Fibroblast of the conjunctiva (primary cell): ENCODE measurements at places on chromosomes 6 and 20.

DNA sequence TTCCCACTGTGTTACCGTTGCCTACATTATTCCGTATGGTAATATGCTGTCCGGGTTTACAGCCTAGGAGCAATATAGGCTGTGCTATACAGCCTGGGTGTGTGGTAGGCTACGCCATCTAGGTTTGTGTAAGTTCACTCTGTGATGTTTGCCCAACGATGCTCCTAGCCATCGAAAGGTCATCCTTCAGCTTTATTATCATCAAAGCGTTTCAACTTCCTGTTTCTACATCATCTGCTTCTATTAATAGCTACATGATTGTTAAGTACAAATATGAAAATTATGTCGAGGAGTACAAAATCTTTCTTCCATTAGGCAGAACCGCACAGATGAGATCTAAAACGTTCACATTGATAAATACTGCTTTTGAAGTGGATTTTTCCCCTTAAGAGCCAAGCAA is 69.9 kb downstream of the PPP1R14C start:
- no peak for DNase-seq

DNA sequence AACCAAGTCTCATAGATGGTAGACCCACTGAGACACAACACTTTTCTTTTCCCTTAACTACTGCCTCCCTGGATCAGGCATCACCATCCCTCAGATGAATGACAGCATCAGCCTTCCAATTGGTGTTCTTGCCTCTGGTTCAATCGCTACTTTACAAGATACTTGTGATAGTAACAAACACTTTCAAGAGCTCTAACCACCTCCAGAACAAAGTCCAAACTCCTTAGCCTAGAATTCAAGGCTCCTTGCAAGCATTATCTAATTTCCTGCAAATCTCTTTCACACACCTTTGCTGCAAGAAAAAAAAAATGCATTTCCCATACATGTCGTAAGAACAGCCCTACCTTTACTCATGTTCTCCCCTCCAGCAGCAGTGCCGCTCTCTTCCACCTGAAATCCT is 33.1 kb downstream of the RALGAPA2 start:
- no peak for DNase-seq

DNA sequence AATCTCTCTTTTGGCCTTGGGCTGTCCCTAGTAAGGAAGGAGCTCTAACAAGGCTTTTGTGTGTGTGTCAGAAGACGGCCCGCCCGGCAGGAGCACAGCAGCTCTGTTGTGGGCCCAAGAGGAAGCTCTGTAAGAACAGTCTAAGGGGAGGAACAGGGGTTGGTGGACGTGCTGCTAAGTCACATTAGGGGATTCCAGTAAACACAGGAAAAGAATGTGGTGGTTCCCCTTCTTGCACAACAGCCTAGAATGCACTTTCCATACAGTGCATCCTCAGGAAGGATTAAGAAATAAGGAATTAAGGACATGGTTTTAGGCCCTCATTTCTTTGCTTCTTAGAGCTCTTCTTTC is 114.5 kb downstream of the RNF144B start:
- DNase-seq, result peak; percentile 39

DNA sequence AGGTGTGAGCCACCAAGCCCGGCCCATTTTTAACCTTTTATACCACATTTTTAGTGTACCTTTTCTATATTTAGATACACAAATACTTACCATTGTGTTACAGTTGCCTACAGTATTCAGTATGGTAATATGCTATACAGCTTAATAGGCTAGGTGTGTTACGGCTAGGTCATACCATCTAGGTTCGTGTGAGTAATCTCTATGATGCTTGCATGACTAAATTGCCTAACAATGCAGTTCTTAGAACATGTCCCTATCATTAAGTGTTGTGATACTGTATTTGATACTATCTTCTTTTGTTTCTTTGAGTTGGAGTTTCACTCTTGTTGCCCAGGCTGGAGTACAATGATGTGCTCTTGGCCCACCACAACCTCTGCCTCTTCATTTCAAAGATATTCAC is 387.7 kb upstream of the SASH1 start:
- DNase-seq, result no peak

DNA sequence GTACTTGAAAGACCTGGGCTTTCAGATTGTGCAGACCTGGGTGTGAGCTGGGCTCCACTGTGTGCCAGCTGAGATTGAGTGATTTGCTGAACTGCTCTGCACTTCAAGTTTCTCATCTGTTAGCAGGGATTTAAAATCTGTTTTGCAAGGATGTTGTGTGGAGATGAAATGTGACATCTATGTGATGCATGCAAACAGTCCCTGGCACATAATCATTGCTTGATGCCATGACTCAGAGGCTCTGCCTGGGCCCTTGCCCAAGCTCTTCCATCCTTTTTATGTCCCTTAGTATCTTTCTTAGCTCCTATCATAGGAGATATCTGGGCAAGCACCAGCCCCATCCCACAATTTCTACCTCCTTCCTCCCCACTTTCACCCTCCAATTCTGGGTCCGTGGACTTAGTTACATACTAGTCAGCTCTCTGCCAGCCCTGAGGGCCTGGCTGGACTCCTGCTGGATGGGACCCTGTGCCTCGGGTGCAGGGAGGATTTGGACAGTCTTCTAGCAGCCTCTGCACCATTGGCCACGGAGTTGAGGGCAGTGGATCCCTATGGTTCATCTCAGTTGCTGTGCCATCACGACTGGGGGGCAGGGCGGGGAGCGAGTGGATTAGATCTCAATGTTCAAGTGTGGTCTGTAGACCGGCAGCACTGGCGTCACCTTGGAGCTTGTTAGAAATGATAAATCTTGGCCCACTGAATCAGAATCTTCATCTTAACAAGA is 103.6 kb downstream of the MAP3K7 start:
- DNase-seq, result no peak

DNA sequence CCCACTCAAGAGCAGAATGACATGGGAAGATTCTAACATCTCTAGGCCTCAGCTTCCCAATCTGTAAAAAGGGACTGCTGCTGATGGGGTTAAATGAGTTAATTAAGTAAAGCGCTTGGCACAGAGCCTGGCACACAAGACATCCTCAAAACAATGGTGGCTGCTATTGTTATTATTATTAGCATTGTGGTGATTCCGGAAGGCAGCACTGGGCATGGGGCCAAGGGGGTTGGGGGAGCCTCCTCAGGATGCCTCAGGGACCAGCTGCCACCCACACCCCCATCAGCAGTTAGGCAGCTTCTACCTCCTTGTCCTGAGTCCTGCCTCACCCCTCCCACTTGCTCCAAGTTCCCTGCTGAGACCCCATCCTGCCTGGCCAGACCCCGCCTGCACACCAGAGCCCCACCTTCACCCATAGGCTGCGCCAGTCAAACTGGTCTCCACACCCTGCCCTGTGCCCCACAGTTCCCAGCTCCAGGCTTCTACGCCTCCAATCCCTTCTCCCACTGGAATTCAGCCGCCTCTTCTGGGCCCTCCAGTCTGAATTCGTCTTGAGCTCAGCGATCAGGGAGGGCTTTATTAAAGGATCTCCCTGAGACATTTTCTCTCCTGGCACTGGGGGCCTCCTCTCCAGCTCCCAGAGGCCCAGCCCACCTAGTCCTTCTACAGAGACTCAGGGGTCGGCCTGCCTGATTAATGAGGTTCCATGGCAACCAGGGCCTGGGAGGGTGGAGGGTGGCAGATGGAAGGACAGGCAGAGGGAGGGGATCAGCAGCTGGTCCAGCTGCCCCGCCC is 1.5 kb downstream of the E2F1 start:
- no peak for DNase-seq

DNA sequence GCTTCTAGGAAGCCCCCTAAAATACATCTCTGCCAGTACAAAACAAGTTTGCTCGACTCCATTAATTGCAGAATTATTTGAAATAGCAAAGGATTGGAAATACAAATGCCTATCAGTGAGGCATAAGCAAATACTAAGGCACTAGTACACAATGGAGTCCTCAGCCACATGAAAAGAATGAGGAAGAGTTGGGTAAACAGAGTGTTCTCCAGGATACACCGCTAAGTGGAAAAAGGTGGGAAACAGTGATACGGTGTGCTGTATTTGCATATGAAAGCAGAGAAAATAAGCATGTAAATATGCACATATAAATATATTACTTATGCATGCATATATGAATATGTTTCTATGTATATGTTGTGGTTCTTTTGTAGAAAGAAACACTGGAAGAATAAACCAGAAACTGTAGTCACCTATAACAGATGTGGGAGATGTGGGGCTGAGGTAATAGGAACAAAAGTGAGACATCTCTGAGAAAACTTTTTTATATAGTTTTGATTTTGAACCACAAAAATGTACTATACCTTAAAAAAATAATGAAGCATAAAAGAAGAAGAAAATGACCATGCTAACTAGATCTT is 143.4 kb upstream of the MYLIP start:
- no peak for DNase-seq

- DNase-seq, result no peak
These were observed 598.9 kb downstream of the RFPL4B start for GRCh38 chr6:112946051-112946450.

DNA sequence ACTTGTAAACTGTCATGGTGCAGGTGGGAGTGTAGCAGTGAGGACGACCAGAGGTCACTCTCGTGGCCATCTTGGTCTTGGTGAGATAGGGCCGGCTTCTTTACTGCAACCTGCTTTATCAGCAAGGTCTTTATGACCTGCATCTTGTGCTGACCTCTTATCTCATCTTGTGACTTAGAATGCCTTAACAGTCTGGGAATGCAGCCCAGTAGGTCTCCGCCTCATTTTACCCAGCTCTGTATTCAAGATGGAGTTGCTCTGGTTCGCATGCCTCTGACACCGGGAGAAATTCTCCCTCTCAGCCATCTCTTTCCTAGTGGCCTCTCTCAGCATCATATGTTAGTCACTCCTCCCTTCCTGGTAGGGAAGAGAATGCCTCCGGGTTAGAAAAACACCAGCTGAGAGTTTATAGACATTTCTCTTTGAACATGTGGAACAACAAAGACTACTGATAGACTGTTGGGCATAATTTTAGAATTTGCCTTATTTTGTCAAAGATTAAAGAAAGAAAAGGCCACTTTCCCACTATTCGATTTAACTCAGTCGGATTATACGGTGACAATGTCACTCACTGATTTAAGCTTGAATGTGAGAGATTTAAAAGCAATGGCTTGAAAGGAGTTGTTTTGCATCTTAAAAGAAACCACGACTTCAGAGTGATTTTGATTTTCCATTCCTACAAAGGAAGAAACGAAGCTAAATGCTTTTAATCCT is 67.9 kb upstream of the SNX9 start:
- DNase-seq, result no peak

- DNase-seq, result no peak
These were observed 434.8 kb downstream of the ADGRB3 start for GRCh38 chr6:69069881-69070280.

DNA sequence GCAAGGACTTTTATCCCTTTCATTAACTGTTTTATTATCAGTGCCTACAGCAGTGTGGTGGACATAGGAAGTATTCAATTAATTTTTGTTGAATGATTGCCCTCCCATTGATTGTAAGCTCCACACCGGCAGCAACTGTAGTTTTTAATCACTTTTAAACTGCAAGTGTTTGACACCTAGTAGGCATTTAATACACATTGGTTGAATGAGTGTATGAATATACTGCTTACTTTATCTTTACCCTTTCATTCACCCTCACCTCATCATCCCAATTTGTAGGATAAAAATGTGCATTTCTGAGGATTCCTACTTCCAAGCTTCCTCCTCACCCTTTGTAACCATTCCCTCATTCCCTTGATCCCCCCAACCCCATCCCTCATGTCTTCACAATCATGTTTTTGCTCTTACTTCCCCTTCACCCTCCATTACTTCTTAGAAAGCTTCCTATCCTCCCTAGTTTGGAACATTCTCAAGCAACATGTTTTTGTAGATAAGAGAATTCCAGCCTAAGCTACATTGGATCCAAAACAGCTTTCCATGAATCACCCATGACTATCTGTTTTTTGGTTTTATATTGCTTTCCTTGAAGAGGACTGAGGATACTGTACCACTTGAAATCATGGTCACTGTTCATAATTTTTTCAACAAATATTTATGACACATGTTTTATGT is 955 bp upstream of the SLC26A8 start:
- no peak for DNase-seq

DNA sequence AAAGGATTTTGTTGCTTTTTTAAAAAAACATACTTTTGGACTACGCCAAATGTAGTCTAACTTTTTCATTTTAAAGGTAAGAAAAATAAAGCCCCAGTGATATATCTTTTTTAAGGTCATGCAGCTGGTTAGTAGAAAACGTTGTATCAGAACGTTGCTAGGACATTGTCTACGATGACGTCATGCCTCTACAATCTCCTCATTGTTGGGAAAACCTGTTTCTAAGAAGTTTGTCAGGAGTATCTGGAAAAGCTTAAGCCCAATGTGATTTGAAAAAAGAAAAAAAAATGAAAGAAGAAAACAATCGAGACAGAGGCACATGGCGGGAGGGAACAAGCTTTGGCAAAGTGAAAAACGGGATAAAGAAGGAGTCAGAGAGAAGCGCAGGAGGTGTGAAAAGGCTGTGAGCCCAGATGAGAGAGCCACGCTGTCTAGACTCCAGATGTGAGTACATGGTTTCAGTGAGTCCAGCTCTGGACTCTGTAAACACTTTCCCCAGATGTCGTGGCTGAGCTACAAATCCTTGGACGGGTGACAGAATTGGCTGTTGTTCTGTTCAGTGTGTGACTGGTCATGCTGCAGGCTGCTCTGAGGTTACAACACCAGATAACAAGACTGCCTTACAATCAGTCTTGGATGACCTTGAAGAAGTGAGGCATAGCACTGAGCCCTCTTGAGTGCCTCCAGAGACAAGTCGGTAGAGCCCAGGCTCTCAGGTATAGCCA is 656.7 kb upstream of the ID4 start:
- DNase-seq, result no peak

DNA sequence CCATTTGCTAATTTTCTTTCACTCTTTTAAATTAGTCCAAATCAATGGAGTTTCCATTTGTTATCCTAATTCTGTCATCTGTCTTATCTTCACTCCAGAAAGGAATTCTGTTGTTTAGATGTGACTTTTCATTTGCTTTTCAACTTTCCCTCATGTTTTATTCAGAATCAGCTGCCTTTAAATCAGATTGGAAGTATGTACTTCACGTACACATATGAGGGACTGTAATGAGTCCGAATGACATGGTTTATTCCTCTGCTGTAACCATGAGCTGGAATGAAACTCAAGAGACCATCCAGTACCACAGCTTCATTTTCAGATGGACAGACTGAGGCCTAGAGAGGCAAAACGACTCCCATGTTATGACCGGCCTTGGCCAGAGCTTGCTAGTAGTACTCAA is 302.3 kb downstream of the KIF16B start:
- DNase-seq, result no peak

DNA sequence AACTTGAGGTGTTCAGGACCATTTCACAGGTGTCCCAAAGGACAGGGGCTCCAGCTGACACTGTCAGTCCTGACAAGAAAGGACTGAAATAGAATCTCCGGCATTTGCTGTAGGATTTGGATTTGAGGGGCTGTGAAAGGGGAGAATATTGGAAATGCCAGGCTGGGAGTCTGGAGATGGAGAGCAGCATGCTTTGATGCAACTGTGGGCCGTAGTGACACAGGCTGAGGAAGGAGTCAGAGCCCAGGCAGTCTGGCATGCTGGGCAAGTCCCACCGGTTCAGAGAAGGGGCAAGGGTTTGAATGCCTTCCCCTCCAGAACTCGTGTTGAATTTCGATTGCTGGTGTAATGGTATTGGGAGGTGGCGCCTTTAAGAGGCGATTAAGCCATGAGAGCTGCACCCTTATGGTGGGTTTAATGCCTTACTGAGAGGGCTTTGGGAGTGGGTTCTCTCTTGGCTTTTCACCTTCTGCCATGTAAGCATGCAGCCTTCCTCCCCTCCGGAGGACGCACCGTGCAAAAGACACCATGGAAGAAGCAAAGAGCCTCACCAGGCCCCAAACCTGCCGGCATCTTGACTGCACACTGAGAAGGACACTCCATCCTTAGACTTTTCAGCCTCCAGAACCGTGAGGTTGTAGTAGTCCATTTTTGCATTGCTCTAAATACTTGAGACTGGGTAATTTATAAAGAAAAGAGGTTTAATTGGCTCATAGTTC is 9.4 kb upstream of the PYGB start:
- DNase-seq, result no peak
